ENCODE measurements at places on chromosomes 12 and 14. TPM values are rescaled to one million over a fixed set of nuclear protein-coding genes. Genes with fewer than 3 reads are reported as not detected.

GRCh38 chr12:117564881-117565280, 203.5 kb upstream of the NOS1 start:
- DNase-seq = no peak

The KRT2 gene
- not detected for total RNA-seq

DNA sequence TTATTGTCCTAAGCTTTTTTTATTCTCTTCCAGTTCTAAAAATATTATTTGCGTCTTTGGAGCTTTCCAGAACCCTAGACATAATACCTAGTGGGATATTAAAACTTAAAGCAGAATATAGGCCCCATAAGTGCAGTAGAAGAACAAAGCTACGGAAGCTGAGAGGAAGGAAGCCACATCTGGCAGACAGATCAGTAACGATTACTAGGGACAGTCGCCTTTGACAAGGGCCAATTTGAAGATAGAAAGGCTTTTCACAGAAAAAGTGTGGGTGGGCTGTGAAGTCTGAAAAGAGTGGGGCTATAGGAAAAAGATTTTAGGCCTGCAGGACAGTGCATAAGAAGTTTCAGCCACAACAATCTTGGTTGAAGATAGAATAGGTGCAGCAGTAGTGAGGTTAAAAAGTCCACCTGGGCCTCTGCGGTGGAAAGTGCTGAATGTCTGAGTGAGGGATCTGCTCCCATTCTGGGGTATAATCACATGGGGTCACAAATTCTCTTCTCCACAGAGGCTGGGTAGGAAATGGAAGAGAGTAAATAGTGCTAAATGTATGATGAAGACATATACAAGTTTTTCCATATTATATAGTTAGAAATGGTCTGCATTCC, 114.5 kb downstream of the CMAS start:
- DNase-seq = no peak

- DNase-seq = no peak
Measured at GRCh38 chr12:20395791-20396550, 27.6 kb downstream of the PDE3A start.

GRCh38 chr14:65792208-65792905, 379.8 kb downstream of the FUT8 start:
- DNase-seq = no peak

DNA sequence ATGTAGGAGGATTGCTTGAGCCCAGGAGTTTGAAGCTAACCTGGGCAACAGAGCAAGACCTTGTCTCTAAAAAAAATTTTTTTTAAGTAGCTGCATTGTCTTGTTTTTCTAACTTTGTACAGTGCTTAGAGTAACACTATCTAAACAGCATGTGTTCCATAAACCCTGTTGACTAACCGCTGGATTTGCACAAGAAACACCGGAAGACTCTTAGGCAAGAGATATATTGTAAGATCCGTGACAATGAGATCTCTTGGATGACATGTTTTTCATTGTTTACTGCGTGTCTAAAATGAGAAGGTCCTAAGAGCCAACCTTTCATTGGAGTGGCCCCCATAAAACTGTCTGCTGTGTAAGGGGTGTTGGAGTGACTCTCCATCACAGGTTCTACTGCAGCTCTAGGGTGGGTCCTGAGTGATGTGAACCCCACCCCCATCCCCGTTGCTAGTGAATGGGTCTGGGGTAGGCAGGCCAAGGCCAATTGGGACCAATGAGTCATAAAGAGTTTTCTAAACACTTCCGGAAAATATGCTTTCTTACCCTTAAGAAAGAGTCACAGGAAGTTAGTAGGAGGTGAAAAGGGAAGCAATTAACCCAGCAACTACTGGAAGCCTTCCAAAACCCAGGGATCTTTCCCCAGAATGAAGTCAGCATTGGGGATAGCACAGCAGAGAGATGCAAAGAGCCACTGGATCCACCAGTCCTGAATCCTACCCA, 24.3 kb upstream of the PCNX1 start:
- DNase-seq = no peak

Data from thyroid gland (tissue), 4 donors.